Neural crest cell (in vitro differentiated cells): ENCODE measurements at places on chromosomes 16 and 17. TPM values are rescaled to one million over a fixed set of nuclear protein-coding genes. Genes with fewer than 3 reads are reported as not detected.

CCL2 gene
- total RNA-seq, result 3.5 and 3.9 TPM in 2 replicates

TNP2 gene
- total RNA-seq, result not detected in 2 replicates

DNA sequence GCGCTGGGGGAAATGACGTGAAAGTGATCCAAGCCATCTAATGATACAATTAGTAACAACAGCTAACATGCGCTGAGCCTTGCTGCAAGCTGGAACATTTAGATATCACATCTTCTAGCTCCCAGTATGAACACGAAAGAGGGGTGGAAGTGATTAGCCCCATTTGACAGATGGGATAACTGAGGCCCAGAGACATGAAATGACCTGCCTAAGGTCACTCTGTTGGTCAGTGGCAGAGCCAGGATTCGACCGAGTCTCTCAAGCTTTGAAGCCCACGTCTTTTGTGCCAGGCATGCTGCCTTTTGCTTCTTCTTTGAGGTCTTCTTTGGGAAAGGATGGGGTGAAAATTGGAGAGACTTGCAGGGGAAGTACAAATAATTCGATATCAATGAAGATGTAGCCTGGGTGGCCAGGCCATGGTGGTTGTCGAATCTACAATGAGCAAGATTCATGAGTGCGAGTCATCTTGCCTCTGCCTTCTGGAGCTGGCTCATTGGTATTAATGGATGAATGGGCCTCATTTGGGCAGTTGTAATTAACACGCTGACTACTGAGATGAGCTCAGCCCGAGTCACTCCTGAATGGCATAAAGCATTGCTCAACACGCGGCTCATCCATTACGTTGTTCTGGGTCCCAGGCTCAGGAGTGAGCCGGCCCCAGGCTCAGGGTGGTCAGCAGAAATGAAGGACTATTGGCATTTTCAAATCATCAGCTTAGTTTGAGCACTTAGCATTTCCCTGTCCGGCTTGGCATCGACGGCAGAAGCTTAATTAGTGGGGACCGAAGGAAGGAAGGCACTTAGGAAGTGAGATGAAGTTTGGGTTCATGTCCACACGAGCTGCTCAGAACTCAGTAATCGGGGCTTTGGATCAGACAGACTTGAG lies 28.0 kb upstream of the GPRC5B start:
- DNase-seq, result no peak

GRCh38 chr16:49486400-49486799 lies 112.8 kb downstream of the C16orf78 start:
- no peak for DNase-seq

DNA sequence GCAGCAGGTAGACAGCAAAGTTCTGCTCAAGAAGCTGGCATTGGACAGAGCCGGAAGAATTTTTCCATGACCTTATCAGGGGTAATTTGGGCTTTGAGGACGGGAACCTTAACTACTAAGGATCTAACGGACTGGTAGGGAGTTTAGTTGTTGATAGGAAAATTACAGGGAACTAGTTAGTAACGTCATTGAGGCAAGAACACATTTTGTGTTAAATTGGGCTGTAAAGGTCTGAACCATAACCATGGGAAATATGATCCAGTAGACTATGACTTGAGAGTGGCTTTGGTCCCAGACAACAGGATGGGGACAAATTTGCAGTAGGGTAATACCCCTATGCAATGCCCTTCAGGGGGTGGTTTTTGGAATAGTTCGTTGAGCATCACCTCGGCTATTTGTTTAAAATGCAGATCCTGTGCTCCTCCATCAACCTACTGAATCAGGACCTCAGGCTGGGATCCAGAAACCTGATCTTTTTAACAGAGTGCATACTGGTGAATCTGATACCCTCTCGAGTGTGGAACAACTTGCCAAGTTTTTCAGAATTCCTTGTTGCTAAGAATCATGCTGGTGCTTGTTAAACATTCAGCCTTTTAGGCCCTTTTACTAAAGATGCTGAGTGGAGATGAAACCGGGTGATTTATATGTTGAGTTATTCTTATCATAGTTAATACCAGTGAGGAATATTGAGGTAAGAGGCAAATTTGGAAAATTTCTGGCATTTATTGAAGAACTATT lies 255.1 kb downstream of the MAP2K6 start:
- no peak for DNase-seq

- DNase-seq, result no peak
Observed at GRCh38 chr16:68452176-68452575, 3.9 kb upstream of the SMPD3 start.
